ENCODE measurements at places on chromosomes 2 and 18.

DNA sequence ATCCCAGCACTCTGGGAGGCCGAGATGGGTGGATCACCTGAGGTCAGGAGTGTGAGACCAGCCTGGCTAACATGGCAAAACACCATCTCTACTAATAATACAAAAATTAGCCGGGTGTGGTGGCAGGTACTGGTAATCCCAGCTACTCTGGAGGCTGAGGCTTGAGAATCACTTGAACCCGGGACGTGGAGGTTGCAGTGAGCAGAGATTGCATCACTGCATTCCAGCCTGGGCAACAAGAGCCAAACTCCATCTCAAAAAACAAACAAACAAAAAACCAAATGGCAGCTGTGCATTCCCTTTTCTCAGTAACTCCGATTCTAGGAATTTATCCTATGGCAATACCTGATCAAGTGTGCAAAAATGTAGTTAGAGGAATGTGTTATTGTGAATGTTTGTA is 4.7 kb upstream of the GRHL1 start:
- DNase-seq = no peak

GRCh38 chr2:239476757-239477585 is 76.2 kb upstream of the HDAC4 start:
- DNase-seq = no peak

- peak; percentile 13 for DNase-seq
These were observed 219.5 kb upstream of the NRP2 start for GRCh38 chr2:205462681-205463345.

DNA sequence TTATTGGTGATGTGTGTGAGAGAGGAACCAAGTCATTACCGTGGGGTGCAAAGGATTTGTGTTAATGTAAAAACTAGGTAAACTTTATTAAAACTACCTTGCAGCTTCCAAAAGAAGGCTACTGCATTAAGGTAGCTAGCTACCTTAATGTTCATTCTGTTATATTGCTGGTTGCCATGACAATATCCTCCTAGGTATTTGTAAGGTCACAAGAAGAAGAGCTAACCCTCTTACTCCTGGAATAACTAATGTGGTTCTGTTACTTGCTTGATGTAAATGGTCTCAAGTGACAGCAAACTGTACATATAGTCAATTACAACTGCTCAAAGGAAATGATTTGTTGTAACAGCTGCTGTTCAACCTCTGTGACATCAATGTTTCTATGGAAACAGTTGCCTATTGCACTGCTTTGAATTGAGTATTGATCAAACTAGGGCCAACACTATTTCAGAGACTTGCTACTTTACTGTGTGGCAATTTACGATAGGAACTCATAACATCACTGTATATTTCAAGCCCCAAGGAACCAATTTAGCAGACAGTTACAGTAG is 319.8 kb upstream of the HNRNPA3 start:
- no peak for DNase-seq

DNA sequence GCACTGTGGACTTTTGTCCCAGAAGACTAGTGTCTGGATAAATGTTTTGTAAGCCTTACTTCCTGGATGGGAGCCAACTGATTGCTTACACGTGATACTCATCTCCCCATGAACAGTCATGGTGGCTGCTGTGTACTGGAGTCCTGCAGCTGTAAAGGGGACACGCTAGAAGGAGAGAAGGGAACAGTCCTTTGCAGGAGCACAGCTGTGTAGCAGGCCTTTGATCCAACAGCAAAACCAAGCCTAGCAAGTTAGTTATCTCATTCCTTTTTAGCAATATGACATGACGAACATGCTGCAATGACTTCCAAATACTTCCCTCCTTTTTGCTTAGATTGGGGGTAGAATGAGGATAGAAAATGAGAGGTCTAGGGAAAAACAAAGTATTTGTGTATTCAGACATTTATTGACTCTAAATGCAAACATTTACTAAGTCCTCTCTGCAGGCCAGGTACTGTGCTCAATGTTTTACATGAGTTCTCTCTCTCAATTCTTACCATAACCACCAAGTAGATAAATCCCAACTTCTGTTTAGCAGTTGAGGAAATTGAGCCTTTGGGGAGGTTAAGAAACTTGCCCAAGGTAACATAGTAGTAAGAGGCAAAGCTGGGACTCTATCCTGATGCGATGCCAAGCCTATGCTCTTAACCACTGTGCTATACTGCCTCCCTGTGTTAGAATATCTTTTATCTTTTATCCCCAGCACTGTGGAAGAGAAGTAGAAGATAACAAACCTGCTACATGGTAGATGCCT is 55.4 kb upstream of the CD28 start:
- DNase-seq = peak; percentile 58

DNA sequence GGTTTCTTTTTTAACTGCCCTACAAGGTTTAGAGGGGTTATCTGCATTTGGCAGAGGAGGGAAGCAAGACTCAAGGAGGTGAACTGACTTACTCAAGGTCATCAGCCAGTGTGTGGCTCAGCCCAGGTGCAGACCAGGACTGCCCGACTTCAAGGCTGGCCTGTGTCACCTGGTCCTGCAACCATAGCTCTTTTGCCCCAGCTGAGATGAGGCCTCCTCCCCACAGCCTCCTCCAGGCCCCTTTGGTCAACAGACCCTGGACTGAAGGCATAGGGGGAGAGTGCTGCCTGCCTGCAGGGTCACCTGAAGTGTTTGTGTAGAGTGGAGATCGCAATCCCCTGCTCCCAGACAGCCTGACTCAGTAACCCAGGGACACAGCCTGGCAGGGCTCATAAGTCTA is 168.5 kb upstream of the GLI2 start:
- DNase-seq = no peak

DNA sequence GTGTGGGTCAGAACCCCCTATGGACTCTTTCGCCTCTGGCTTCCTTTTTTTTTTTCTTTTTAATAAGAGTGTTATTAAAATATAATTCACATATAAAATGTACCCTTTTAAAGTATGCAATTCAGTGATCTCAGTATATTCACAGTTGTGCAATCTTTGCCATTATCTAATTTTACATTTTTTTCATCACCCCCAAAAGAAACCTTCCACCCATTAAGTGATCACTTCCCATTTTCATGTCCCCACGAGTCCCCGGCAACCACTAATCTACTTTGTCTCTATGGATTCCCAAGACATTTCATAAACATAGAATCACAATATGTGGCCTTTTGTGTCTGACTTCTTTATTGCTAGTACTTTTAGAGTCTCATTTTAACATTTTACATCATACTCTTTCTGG is 38.7 kb upstream of the ANXA4 start:
- no peak for DNase-seq

- DNase-seq = peak; percentile 83
These were observed at the start of gene AFF3 for GRCh38 chr2:100142393-100142792. Gene AFF3 (minus strand): TSS chr2:100142590. CDS start chr2:100104454, 38,136 bp downstream.

DNA sequence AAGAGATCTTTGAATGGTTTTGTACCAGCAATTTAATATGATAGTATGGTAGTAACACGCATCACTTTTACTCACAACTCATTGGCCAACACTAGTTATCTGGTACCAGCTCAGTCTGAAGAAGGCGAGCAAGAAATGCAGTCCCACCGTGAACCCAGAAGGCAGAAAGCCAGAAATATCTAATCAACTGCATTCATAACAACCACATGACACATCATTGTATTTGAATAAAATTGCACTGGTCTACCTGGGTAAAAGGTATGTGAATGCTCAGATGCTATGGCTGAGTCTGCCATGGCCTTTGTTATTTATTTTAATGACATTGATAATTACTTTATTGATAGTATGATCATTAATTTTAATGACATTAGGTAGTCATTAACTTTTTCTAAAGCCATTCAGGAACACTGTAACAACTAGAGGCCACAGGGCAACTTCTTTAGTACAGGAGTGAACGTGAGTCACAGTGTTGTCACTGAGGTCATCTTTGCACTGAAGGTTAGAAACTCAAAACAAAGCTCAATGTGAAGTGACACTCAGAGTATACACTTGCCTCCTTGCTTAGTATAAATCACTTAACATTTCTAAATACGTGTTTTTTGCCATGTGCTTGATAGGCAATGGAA is 475.6 kb upstream of the TNP1 start:
- DNase-seq = no peak

DNA sequence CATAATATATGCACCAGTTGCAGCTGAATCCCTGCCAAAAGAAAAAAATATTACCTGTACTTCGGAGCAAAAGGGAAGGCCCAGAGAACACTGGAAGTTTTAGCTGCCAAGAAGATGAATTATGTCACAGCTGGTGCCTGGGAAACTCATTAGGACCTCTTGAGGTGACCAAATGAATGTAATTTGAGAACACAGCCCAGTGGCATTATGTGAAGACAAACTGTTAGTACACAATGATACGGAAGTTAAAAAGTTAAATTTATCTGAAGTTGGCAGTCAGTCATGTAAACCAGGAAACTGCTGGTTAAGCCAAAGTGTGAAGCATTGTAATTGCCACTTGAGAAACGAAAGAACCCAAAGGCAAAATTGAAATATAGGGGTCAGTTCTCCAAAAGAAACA is 80.7 kb downstream of the EML4 start:
- DNase-seq = no peak

GRCh38 chr18:1513519-1513918 is 608.8 kb downstream of the ADCYAP1 start:
- no peak for DNase-seq
